ENCODE measurements at places on chromosomes 1 and 21.

DNA sequence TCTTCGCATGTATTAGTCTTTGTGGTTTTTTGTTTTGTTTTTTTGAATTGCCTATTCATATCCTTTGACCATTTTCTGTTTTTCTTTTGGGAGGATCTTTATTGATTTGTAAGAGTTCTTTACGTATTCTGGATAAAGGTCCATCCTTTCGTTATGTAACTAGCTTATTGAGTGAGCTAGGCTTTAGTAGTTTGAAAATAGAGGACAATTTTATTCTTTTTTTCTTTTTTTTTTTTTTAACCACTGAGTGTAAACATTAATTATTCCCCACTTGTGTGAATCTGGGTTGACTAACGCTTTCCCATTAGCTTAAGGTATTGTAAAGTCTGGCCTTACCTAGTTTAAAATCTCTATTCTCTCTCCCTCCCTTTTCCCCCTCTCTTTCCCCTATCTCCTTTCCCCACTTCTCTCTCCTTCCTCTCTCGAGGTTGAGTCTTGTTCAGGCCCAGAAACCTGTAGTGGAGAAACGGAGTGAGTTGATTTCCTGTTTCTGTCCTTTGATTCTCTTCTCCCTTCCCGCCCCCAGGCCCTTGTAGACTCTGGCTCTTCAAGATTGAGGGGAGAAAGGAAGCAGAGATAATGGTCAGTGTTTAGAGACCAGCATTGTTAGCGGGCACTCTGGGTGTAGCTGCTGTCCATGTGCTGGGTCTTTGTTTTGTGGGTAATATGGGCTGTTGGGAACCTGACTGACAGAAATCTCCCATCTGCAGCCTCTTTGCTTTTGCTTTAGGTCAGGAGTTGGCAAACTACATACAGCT is 1.5 kb downstream of the MORC3 start:
- no peak for DNase-seq

DNA sequence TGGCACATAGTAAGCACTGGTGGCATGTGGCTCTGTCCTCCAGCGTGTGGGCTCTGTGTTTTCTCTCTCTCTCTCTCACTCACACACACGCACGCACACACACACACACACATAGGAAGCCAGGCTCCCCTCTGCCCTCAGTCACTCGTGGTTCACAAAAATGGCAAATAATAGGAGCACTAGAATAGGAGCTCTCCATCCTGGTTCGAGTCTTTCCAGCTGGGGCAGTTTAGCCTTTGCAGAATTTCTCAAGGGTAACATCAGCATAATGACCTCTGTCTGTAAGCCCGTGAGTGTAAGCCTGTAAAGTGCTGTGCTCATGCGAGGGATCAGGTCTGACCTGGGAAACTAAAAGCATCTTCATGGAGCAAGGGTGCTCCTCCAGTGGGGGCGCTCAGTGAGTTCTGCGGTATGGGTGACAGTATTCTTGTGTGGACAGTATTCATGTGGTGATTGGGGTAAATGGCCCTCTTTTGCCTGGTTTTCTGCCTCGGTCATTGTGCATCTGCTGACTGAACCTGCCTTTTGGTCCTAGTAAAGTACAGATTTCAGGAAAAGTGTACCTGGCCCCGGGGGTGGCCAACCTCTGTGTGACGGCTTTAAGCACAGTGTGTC is 842 bp upstream of the ZC3H12A start:
- no peak for DNase-seq

DNA sequence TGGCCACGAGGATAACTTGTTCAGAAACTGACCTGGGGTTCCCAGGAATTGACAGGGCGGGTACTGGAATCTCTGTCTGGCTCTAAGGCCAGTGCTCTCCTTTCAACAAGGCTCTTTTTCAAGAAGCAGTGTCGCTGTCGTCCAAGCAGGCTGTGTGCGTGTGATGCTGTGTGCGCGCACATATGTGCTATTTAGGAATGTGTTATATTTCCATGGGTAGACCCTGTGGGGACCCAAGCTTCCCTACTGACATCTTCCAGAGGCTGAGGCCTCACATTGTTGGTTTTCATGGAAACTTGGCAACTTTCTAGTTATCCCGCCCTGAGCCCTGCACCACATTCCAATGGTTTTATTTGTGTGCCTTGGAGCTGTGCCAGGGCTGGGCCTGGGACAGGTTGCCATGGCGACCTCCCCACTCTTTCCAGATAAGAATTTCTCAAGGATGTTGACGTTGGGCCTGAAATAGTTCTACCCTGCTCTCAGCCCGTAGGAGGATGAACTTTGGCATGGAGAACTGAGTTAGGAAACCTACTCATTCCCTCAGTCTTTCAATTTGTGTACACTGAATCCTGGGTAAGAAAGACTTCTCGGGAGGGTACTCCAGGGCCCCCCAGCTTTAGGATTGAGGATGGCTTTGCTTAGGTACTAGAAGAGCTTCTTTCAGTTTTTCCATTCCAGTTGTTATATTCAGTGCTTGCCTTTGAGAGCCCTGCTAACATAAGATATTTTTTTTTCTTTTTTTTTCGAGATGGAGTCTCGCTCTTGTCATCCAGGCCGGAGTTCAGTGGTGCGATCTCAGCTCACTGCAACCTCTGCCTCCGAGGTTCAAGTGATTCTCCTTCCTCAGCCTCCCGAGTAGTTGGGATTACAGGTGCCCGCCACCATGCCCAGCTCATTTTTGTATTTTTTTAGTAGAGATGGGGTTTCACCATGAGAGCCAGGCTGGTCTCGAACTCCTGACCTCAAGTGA is 38.8 kb upstream of the SRSF10 start:
- DNase-seq: no peak

DNA sequence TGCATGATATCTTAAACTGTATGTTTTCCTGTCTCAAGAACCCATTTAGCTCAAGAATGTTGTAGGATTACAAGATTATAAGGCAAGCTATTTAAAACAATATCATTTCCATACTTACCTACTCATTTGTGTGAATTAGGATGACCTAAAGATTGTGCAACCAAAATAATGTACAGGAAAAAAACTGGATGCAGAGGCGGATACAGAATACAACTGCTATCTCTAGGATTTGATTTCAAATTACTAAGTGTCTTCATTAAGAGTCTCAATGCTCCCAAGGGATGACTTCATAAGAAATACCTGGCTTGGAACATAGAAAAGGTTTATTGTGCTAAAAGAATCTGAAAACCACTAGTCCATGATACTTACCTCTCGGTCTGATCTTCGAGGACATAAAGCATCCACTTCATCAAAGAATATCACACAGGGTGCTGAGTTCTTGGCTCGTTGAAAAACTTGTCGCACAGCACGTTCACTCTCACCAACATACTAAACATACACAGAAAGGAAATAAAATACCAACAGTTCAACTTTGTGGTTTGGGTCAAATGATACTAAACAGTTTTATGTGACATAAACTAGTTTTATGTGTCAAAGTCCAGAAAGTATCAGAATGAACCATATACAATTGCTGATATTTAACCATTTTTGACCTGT is 54.9 kb downstream of the NVL start:
- DNase-seq: no peak

GRCh38 chr1:67431869-67432578 is 1.8 kb upstream of the SERBP1 start:
- DNase-seq: no peak
